Head of caudate nucleus (tissue), 42 donors: ENCODE measurements at places on chromosomes 4 and X.

DNA sequence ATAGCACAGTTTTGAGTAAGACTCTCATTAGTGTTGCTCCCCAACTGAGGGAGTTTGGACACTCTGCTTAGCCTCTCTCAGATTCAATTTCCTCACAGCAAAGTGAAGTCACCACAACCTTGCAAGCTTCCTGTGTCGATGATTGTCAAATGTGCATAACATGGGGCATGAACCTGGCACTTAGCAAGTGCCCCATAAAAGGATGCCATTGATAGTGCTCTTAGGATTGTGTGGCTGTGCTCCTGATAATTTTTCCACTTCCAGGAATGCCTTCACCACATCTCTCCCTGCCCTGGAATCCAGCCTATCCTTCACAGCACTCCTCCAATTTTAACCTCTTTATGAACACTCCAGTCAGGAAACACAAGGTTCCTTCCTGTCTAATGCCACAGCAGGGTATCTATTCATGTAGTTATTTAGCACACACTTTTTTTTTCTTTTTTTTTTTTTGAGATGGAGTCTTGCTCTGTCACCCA, 309.4 kb downstream of the PPP3CA start:
- DNase-seq: no peak

GRCh38 chr4:81404294-81404693, 67.4 kb downstream of the RASGEF1B start:
- no peak for DNase-seq

DNA sequence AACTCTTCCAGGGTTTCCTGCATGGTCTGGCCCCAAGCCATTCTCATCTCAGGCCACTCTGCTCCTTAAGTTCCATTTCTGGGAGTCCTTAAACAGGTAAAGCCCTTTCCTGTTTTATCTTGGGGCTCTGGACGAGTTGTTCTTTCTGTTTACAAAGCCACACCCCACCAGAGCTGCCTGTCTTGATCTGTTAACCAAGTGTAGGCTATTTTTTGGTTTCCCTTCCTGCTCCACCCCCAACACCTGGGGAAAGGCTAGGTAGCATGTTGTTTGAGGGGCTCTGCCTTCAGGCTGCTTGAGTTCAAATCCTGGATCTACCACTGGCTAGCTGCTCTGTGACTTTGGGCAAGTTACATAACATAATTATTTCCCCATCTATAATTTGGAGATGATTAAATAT, 40.0 kb downstream of the ERVMER34-1 start:
- no peak for DNase-seq

DNA sequence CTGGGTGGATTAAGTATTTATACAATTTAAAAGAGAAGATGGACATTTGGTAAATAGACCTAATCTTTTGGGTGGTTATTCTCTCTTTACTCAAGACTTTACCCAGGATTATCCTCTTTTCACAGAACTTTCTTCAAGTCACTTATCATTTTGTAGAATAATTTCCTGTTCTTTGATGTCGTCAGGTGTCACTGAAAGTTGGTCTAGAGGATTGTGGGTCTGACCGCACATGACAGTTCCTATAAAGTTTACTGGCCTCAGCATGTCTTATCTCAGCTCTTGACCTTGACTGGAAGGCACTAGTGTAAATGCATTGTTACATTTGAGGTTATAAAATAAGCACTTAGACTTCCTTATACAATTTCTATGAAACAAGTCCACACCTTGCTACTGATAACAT, 139.9 kb upstream of the SLC4A4 start:
- no peak for DNase-seq

- no peak for DNase-seq
These were observed 739.3 kb upstream of the FTHL17 start for GRCh38 chrX:31811106-31811505.

- DNase-seq: no peak
These were observed 11.8 kb upstream of the CPEB2 start for GRCh38 chr4:14990484-14990883.

DNA sequence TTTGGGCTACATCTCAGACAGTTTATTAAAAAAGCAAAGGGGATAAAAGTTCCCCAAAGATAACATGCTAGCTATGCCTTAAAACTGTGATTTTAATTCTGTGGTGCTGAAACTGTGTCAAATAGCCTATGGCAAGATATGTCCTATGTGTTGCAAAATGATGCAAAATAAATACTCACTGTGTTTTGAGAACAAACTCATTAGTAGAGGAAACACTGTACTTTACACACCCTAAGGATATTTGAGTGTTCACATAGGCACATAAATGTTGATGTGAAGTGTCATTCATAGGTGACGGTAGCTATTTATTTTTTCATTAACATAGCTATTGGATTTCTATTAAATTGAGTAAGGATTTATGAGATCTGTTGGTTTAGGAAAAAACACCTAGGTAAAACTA, 351.9 kb downstream of the FAT4 start:
- DNase-seq: no peak

DNA sequence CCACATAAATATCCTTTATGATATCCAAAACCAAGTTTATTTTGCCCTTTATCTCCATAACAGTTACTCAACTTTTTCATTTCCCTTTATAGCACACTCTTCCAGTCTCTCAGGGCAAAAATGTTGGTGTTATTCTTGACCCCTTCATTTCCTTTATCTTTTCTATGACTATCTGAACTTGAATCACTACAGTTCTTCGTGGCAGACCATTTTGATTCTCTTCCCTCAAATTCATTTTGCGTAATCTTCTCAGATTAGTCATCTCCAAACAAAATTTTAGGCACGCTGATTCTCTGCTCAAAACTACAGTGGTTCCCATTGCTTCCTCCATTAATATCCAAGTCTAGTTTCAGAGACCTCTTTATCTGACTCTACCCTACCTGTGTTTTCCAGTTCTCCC, 26.1 kb downstream of the RUFY3 start:
- no peak for DNase-seq

DNA sequence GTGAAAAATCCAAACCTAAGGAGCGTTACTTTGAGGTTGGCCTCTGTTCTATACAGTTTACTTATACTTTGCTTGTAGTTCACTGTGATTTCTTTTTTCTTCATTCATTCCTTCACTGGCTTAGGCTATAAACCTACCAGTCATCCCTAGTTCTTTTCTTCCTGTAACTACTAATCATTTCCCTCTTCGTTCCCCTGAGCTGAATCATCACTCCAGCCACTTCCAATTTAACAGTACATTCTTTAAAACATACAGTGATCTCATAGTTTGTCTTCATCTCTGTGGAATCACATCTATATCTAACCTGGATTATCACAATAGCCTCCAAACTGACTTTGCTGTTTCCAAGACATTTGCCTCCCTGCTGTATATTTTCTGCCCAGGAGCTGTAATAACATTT, 25.2 kb upstream of the NPFFR2 start:
- no peak for DNase-seq

DNA sequence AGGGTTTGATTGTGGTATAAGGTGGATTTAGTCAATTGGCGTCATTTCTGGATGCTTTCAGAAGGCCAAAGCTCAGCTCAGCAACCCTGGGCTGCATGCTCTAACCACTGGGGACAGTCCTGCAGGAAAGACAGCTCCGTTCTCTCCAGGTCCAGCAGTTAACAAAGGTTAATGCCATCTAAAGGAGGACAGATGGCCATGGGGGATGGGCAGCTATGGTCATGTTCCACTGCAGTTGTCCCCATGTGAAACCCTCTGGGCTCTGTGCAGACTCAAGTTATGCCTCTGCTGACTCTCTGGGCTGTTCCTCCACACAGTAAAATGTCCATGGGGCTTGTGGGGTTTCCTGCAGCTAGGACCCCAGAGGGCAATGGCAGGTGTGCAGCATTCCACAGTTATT, 562.1 kb upstream of the ADGRL3 start:
- DNase-seq: no peak

DNA sequence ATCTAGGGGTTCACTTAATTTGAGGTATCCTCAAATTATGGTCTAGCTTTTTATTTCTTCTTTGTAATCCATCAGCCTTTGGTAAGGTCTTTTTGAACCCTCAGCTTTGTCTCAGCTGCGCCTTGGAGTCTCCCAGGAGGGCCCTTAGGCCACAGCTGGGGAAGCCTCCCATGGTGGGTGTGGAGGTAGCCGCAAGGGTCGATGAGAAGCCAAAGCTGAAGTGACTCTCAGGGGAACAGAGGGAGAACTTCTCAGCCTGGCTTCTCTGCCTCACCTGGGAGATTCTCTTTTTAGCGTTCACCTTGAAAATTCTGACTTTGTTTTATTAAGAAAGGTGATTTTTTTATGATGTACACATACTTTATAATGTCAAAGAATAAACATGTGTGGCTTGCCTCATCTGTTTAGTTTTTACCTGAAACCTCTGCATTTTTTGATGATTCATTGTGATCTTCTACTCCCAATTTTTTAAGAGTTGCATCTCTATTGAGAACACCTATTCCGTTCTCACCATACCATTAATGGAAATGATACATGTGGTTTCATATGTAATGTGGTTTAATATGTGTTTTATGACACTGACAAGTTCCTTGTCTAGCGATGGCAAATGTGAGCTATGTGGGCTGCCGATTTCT, 25.6 kb upstream of the SLC25A4 start:
- DNase-seq: no peak

GRCh38 chr4:166143227-166143626, 270.2 kb downstream of the TLL1 start:
- no peak for DNase-seq

DNA sequence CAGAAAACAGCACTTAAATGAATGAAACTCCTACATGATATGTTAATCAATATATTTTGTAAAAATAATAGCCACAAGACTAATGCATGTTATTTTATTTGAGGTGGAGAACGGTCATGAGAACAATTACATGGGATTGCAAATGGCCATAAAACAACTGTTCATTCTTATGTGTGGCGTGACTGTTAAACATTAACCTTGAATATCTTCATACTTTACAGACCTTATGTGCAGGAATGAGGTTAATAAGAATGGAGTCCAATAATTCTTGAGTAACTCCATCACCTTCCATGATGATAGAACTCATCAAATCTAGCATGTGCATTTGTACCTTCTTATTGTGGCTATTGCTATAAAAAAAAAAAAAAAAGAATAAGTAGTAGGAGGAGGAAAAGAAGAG, 55.3 kb downstream of the PDS5A start:
- DNase-seq: no peak

DNA sequence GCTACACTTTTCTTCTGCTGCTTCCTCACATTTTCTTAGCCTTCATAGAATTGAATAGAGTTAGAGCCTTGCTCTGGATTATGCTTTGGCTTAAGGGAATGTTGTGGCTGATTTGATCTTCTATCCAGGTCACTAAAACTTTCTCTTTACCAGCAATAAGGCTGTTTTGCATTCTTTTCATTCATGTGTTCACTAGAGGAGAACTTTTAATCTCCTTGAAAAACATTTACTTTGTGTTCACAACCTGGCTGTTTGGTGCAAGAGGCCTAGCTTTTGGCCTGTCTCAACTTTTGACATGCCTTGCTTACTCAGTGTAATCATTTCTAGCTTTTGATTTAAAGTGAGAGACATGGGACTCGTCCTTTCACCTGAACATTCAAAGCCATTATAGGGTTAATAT, 87.7 kb upstream of the RAB40AL start:
- no peak for DNase-seq

DNA sequence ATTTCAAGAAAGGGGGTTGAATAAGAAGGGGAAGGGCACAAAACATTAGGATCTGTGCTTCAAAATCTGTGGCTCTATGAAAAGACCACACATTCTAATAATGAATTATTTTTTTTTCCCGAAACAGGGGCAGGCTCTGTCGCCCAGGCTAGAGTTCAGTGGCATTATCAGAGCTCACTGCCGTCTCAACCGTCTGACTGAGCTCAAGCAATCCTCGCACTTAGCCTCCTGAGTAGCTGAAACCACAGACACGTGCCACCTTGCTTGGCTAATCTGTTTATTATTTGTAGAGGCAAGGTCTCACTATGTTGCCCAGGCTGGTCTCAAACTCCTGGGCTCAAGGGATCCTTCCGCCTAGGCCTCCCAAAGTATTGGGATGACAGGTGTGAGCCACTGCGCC, 33.4 kb downstream of the ACSL1 start:
- no peak for DNase-seq

- no peak for DNase-seq
These were observed 692.8 kb upstream of the TENM3 start for GRCh38 chr4:181550381-181550780.

- DNase-seq: no peak
These were observed 25.6 kb downstream of the SMARCA5 start for GRCh38 chr4:143538979-143539669.

DNA sequence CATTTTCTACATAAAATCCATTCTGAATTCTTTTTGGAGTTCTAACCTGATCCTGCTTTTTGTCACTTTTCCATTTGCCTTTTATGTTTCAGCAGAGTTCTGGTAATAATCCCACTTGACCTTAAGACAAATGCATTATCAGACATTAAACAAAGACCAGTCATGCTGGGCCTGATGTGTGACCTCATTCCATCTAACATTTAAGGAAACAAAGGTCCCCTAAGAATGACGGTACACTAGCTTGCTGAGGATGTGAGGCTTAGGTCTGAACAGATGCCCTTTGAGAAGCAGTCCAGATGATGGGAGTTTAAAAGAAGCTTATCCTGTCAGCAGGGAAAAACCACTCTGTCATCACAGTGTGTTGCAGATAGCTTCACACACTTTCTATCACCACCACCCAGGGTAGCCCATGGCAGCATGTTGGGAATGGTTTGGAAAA, 38.1 kb upstream of the PDE5A start:
- no peak for DNase-seq

GRCh38 chrX:48576108-48576507, 1.8 kb downstream of the RBM3 start:
- DNase-seq: no peak

DNA sequence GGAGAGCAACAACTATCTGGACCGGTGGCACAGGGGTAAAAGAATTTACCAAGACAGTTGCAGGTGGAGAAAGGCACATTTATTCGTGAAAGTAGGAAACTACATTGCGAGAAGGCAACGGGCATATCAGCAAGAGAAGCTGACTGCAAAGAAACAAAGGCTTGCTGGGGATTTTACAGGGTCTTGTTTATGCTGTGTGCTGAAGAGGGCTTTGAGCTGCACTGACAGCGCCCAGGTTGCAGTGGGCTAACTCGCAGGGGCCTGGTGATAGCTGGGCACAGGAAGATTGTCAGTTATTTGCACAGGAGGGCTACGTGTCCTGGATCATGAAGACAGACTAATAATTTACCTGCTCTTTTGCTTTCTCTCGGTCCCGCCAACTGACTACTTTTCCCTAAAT, 10.7 kb downstream of the TLR3 start:
- DNase-seq: no peak

GRCh38 chr4:102531462-102531861, 30.3 kb downstream of the NFKB1 start:
- DNase-seq: no peak
